ENCODE measurements at places on chromosomes 7 and 10.

GRCh38 chr7:8382004-8382730 lies 51.2 kb upstream of the NXPH1 start:
- DNase-seq, result no peak

DNA sequence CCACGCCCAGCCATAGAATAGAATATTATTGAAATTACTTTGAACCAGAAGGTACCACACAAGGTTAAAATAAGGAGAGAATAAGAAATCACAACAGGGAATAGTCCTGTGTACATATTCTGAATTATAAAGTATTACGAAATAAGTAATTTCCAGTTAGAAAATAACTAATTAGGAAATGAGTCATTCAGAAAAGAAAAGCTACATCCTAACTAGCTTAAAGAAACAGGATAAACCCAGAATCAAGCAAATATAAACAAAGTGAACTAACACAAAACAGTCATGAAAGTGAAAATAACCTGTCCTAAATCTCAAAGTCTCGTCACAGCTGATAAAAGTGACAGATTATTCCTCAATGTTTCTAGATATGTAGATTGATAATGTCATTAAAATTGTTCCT lies 74.8 kb upstream of the NEBL start:
- no peak for DNase-seq

DNA sequence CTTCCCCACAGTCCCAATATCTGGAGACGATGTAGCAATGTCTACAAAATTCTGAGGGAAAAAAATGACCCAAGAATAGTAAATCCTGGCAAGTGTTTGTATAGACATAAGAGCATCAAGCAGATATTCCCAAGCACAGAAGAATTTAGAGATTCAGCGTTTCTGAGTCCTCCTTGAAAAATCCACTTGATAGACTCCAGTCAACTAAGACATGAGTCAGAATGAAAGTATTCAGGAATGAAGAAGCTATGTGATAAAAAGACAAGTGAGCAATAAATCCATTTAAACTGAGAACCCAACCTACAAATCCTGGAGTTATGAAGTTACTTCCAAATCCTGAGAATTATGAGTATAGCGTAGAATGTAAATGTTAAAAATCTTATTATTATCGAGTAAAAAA lies 86.1 kb upstream of the NPY start:
- DNase-seq, result no peak

- DNase-seq, result no peak
Observed at GRCh38 chr7:92769394-92769699, 67.0 kb downstream of the CDK6 start.

DNA sequence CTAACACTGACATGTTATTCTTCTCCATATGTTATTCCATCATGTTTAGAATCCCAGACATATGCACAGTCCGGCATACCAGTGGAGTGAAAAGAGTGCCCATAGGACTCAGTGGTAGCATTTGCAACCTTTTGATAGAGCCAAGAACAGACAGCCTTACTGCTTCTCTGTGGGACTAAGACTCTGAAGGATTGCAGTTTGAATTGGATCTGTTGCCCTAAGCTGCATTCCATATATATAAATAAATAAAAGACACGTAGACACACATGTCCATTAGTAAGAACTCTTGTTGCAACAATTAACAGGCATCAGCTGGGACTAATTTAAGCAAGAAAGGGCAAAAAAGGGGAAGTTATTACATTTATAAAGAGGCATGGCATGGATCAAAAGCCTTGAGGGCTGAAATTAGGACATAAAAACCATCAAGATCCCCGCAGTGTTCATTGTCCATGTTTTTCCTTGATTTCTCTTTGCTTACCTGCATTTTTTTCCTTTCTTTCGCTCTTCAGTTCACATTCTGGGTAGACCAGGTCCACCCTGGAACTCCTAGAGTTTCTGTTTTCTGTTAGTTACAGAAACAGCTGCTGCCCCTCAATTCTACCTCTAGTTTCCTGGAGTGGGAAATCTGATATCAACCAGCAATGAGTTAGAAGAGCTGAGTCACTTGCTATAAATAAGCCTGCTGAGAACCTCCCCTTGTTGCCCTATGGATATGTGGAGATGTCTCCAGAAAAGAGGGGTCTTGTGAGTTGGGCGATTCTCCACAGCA lies 132.4 kb downstream of the SORCS1 start:
- peak; percentile 57 for DNase-seq

- DNase-seq, result no peak
Observed at GRCh38 chr7:11706666-11707605, 125.1 kb downstream of the THSD7A start.

GRCh38 chr7:117184367-117184766 lies 138.5 kb downstream of the WNT2 start:
- no peak for DNase-seq

- no peak for DNase-seq
Observed at GRCh38 chr7:134154581-134155130, 27.5 kb downstream of the LRGUK start.

DNA sequence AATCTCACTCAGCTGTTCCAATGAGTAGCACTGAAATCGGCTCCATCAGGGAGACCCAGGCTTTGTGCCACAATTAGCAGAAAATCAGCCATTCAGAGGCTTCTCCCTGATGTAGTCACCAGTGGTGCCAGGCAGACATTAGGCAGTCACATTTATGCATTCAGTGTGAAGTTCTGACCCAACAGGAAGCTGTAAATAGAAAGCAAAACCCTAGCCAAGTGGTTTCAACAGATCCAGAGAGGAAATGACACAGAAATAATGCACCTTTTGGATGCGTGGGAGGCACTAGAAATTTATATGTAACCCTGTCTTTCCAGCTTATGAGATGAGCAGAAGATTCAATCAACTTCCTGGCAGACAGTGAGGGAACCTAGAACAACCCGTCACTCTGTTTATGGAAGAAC lies 186.4 kb downstream of the PDE1C start:
- no peak for DNase-seq

All from HEK293T (cell line).